ENCODE measurements at places on chromosomes 1 and 21.

DNA sequence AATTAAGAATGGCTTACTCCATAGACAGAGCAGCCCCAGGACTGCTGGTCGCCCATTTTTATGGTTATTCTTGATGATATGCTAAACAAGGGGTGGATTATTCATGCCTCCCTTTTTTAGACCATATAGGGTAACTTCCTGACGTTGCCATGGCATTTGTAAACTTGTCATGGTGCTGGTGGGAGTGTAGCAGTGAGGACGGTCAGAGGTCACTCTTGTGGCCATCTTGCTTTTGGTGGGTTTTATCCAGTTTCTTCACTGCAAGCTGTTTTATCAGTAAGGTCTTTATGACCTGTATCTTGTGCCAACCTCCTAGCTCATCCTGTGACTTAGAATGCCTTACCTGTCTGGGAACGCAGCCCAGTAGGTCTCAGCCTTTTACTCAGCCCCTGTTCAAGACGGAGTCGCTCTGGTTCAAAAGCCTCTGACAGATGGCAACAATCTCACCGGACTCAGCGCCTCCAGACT is 5.2 kb upstream of the AGPAT3 start:
- no peak for DNase-seq

DNA sequence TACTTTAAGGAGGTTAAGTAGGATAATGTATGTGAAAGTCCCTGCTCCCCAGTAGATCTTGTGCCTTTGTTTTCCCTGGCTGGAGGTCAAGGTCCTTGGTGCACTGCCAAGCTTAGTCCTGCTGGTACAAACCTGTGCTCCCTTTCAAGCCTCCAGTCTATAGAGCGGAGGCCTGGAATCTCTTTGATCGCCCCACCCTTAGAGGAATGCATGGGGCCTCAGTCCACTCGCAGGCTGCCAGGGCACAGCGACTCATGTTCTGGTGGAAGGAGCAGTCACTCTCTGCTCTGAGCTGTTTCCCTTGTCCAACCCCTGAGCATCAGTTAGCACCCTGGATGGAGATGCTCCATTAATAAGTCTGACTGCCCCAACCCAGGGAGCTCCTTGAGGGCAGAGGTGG is 121.8 kb downstream of the HMGB4 start:
- no peak for DNase-seq

DNA sequence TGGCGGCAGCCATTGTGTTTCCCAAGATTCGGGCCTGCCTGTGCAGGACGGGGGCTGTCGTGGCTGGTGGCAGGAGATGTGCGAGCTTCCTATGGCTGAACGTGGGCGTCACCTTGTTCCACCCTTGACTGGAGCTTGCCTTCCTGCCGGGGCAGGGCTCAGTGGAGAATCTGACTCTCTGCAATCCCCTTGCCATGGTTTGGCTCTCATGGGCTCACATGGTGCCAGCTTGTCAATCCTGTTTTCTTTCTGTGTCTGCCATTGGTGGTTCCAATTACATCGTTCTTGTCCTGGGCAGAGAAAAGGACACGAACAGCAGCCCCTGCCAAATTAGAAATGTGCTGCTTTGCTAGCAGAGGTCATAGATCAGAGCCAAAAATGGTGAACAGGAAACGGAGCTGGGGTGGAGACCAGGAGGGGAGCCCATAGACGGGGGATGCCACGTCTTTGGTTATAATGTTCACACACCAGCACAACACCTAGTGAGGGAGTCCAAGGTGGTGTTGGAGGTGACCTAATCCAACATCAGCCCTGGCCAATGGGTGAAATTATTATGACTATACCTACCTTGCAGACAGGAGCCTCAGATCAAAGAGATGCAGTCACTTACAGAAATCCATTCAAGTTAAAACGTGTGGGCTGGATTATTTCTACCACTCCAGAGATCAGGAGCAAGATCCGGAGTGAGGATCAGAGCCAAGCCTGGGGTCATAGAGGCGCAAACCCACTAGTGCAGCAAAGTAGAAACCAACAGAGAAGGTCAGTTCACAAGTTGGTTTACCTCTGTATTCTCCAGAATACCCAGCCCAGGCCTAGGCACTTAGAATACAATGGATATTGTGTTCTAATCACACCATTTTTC is 253.1 kb downstream of the SIPA1L2 start:
- DNase-seq = no peak

DNA sequence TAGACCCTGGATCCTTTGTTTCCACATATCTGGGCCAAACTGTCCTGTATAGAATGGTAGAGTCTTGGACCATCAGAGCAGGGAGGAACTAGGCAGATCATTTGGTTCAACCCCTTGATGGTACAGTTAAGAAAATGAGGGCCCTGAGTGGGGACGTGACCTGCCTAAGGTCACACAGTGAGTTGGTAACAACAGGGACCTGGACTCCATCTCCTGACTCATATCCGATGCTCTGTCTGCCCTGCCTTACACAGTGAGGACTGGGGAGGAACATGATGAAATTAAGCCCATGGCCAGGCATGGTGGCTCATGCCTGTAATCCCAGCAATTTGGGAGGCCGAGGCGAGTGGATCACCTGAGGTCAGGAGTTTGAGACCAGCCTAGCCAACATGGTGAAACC is 440.2 kb downstream of the PTPRU start:
- no peak for DNase-seq

DNA sequence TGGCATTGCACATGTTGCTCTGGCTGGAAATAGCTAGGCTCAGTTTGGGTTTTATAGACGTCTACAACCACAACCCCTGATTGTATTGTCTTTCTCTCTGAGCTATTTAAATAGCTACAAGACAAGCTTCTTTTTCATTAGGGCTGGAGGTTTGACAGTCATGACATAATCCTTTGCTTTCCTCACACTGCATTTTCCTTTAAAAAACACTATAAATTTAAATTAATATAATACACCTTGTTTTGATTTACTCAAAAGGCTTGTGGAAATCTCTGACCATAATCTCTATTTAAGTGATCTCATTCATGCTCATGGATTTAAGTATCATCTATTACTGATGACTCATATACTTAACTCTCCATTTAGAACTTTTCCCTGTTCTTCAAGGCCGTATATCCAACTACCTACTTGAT is 50.4 kb upstream of the PTGFR start:
- no peak for DNase-seq

GRCh38 chr1:69569576-69570328 is 2.0 kb downstream of the LRRC7 start:
- no peak for DNase-seq

DNA sequence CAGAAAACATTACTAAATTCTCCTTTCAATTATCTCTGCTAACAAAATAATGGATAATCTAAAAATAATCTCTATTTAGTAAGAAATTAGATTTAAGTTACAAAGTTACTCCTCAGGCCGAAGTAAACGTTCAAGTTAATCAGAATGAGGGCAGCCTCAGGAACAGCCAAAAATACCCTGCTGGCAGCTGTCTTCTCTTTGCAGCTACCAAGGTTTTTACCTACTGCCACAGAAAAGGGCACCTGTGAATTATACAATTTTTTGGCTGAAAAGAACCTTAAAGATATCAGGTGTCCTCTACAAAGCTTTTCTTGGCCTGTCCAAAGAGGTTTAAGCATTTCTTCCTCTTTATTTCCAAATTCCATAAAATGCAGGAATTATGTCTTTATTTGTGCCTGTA is 84.4 kb downstream of the AKT3 start:
- DNase-seq = no peak

DNA sequence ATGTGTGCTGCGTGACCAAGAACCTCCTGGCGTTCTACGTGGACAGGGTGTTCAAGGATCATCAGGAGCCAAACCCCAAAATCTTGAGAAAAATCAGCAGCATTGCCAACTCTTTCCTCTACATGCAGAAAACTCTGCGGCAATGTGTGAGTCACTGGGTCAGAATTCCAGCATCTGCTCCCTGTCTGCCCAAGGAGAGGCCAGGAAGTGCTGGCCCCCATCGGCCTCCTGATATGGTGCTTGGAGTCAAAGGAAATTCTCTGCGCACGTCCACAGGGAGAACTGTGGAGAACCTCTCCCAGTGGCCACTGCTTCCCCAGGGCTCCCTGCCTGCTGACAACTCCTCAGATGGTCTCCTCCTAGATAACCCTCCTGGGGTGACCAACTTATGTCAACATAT is 25.6 kb upstream of the IL20 start:
- no peak for DNase-seq

DNA sequence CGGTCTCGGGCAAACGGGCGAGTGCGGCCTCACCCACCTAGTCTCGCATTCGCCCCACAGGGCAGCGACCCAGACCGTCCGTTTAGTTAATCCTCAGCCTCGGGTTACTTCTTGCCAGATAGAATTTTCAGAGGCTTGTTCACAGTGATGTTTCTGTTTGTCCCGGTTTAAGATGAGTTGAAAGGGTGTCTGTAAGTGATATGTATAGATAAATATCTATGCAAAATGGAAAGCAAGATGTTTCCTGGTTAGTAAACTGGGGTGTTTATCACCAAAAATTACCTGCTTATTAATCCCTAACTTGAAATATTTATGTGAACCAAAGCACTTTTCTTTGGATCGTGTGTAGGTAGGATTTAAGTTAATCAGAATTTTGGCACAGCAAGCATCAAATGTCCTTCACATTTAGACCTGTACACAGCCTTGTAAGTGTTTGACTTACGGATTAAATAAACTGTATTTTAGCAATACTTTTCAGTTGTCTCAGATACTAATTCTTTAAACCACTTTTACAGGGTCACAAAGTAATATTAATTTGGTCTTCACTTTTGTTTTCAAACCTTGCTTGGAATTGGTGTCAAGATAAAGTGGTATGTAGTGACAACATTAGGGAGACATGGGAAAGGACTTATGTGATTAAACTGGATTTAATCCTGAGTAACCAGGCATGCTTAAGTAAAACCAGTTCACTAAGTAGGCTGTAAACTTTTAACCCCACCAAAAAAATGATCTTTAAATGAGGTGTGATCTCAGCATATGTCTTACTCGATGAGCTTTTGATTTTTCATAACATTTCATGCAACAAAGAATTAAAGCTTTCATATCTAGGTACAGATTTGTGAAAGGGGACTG is 914 bp downstream of the ZNF326 start:
- DNase-seq = no peak

GRCh38 chr1:65788762-65789161 is 3.9 kb upstream of the PDE4B start:
- no peak for DNase-seq

Data from activated naive CD8-positive, alpha-beta T cell treated with anti-CD3 and anti-CD28 coated beads for 36 hours (primary cell).